Keratinocyte (primary cell): ENCODE measurements at places on chromosomes 12 and 14. TPM values are rescaled to one million over a fixed set of nuclear protein-coding genes. Genes with fewer than 3 reads are reported as not detected.

DNA sequence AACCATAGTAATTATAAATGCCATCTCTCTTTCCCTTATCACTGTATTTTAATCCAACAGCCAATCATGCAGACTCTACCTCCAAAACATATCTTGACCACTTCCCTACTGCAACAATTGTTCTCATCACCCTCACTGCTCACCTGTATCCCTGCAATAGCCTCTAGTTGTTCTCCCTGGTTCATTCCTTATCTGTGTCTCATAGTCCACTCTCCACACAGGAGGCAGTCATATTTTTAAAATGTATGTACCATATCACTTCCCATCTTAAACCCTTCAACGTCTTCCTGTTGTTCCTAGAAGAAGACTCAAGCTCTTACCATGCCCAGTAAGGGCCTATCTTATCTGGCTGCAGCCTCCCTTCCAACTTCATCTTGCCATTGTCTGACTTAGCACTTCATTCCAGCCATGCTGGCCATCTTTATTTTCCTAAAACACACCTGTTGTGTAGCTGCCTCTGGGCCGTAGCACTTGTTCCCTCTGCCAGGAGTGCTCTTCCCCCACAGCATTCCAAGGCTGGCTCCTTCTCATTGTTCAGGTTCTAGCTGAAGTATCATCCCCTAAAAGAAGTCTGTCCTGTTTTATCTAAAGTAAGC lies 27.8 kb upstream of the BHLHE41 start:
- H3K27ac ChIP-seq: peak overlapping the region; percentile 10
- no peak overlapping the region for H3K4me3 ChIP-seq
- no peaks in the 10 kb centered on the region for H3K27me3 ChIP-seq
- H3K36me3 ChIP-seq: no peaks in the 10 kb centered on the region
- DNase-seq: no peak

GRCh38 chr12:83864054-83864453 lies 1048.5 kb downstream of the SLC6A15 start:
- no peak for DNase-seq
- H3K27me3 ChIP-seq: no peaks in the 10 kb centered on the region
- H3K4me3 ChIP-seq: no peak overlapping the region
- H3K27ac ChIP-seq: no peak overlapping the region
- H3K36me3 ChIP-seq: no peaks in the 10 kb centered on the region

GRCh38 chr12:76568888-76569551 lies 9.4 kb upstream of the OSBPL8 start:
- H3K27ac ChIP-seq: no peak overlapping the region
- DNase-seq: no peak
- no peaks in the 10 kb centered on the region for H3K36me3 ChIP-seq
- no peak overlapping the region for H3K4me3 ChIP-seq

The DENND5B gene
- polyA plus RNA-seq: 2.6 to 4.7 TPM (median 3.2 TPM) in 3 replicates
